MG63 (cell line): ENCODE measurements at places on chromosomes 6 and 20. TPM values are rescaled to one million over a fixed set of nuclear protein-coding genes. Genes with fewer than 3 reads are reported as not detected.

Gene TAGAP
- total RNA-seq = not detected in 2 replicates

Gene ANGPT4
- total RNA-seq = not detected in 2 replicates

Gene RGL2
- total RNA-seq = 71.9 and 123 TPM in 2 replicates

Gene SMAP1
- total RNA-seq = 18.9 and 19.6 TPM in 2 replicates

Gene GMEB2
- total RNA-seq = 27.7 and 33.2 TPM in 2 replicates

Gene SLC26A8
- not detected in 2 replicates for total RNA-seq

Gene LIN28B
- total RNA-seq = not detected in 2 replicates

Gene KHDC1
- 2.3 and 3.5 TPM in 2 replicates for total RNA-seq
